Mesangial cell (primary cell): ENCODE measurements at places on chromosomes 6 and 20. TPM values are rescaled to one million over a fixed set of nuclear protein-coding genes. Genes with fewer than 3 reads are reported as not detected.

SNPH gene
- total RNA-seq: 6.8 and 8.6 TPM in 2 replicates

B3GALT4 gene
- total RNA-seq: 3.7 and 16.6 TPM in 2 replicates

SAMD5 gene
- 0.49 and 1.5 TPM in 2 replicates for total RNA-seq

GMPR gene
- 2.4 and 2.6 TPM in 2 replicates for total RNA-seq

LGSN gene
- total RNA-seq: not detected in 2 replicates

SEL1L2 gene
- not detected in 2 replicates for total RNA-seq

PDYN gene
- total RNA-seq: not detected in 2 replicates

MLIP gene
- 0.25 TPM in 1 of 2 replicates, not detected in the other for total RNA-seq

RCAN2 gene
- 0.65 and 0.89 TPM in 2 replicates for total RNA-seq

PYGB gene
- total RNA-seq: 229 and 234 TPM in 2 replicates

ABHD16B gene
- not detected in 2 replicates for total RNA-seq

SLC32A1 gene
- not detected in 2 replicates for total RNA-seq

IL17F gene
- not detected in 2 replicates for total RNA-seq

HCRTR2 gene
- total RNA-seq: not detected in 2 replicates

MYMX gene
- total RNA-seq: 0.25 TPM in 1 of 2 replicates, not detected in the other

DDR1 gene
- total RNA-seq: 55.7 and 224 TPM in 2 replicates

SLC22A16 gene
- 2.3 TPM in 1 of 2 replicates, not detected in the other for total RNA-seq

SRC gene
- total RNA-seq: 23.5 and 33.1 TPM in 2 replicates

C20orf144 gene
- not detected in 2 replicates for total RNA-seq

MROH8 gene
- 0.33 and 1.0 TPM in 2 replicates for total RNA-seq

EYA4 gene
- total RNA-seq: 0.16 and 1.5 TPM in 2 replicates

RAB32 gene
- total RNA-seq: 79.2 and 89.6 TPM in 2 replicates

UST gene
- total RNA-seq: 1.6 and 3.3 TPM in 2 replicates

NHLRC1 gene
- total RNA-seq: 1.9 and 2.9 TPM in 2 replicates

MCHR2 gene
- total RNA-seq: not detected in 2 replicates
